Left cardiac atrium (tissue), 4 donors: ENCODE measurements at places on chromosomes 13 and 19. TPM values are rescaled to one million over a fixed set of nuclear protein-coding genes. Genes with fewer than 3 reads are reported as not detected.

GRCh38 chr13:89066868-89067466 lies 1395.8 kb downstream of the SLITRK5 start:
- no peak for DNase-seq

- no peak for DNase-seq
Observed at GRCh38 chr19:4063369-4064148, 3.1 kb downstream of the ZBTB7A start.

DNA sequence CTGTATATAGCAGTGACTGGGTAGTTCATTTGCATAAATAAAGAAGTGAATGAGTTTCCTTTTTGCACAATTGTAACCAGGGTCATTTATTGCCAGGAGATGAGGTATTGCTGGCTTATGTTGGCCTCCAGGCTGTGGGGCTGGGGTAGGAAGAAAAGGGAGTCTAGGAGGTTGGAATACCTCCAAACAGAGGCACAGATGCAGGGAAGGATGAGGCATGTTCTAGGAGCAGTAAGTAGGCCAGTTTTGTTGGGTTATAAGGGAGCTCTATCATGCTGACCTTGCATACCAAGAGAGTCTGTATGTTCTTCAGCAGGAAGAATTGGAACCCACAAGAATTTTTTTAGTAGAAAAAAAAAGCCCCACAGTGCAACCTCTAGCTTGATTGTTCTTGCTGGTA lies 17.2 kb upstream of the CYSLTR2 start:
- no peak for DNase-seq

DNA sequence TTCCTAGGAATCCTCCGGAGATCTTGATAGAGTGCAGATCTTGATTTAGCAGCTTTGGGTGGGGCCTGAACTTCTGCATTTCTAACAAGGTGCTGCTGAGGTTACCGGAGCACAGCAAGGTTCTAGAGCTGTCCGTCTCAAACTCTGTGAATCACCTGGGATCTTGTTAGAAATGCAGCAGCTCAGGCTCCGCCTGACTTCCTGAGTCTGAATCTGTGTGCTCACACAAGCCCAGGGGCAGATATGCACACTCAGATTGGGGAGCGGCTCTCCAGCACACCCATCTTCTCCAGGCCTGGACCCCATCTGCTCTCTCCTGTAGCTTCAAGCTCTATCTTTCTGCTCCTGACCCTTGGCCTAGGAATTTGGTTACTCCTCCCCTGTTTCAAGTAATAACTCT lies 3.5 kb upstream of the TEX26 start:
- DNase-seq, result no peak

- DNase-seq, result no peak
Observed at GRCh38 chr19:21084343-21084742, 2.3 kb downstream of the ZNF714 start.

The PTGER1 gene
- 0.24 TPM for total RNA-seq
